ENCODE measurements at places on chromosomes 7 and 10.

DNA sequence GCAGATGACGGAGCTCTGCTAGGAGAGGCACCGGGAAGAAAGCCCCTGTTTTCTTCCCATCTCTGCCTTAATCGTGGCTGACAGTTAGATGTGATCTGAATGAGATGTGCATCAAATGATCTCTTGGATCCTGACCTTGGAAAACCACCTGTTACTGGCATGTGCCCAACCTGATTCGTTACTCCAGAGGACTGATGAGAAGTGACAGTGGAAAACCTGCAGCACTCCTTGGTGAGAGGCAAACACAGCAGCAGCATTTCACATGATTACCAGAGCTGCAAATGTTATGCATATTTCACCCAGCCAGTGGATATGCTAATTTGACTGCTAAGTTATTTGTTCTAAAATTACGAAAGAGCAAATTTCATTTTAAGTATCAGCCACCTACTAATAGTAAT, 95.3 kb downstream of the PTPRN2 start:
- DNase-seq, result peak; percentile 48

- no peak for DNase-seq
Observed at GRCh38 chr10:1382711-1383110, 326.5 kb downstream of the WDR37 start.

DNA sequence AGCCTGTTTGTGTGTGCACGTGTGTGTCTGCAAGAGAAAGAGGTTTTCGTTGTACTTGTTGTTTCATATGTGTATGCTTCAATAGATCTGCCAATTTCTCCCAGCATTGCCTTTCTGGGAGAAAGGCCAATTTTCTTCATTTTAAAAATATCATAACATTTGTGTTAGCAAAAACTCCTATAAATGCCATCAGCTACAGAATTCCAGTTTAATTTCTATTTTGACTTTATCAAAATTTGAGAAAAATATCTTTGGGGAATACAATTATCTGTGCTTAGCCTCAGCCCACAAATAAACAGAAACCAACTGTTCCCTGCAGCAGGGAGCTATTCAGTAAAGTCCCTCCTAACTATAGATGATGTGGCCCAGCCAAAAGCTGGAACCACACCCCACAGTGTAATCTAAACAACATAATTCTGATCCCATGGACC, 68.3 kb upstream of the MGMT start:
- no peak for DNase-seq

- no peak for DNase-seq
Observed at GRCh38 chr7:106622654-106623314, 38.2 kb downstream of the CCDC71L start.

DNA sequence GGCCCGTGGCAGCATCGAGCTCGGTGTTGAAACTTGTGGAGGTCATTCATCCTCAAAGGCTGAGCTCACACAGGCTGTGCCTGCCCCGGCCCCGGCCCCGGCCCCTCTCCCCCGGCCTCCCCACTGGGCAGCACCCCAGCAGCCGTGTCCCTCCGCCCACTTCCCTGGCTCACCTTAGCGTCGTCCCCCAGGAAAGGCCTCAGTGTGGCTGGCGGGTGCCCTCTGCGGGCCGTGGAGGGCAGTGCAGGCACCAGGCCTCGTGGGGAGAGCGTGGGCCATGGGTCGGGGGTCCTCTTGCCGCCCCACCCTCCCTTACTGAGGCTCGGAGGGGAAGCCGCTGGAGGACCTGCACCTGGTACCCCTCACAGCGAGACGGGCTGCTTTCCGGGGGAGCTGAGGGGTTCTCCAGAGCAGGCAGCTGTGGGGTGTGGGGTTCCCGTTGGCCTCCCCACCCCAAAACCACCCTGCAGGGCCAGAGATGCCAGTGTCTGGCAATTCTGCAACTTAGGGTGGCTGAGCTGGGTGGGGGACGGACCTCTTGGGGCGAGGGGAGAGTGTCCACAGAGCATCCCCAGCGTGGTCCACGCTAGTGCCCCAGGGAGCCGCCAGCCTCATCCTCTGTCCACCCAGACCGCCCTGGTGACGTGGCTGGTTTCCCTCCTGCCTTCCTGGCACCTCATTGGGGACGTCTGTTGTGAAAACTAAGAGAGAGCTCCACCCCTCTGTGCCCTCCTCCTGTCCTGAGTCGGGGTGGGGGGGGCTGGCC, 44.2 kb upstream of the DPYSL4 start:
- peak; percentile 59 for DNase-seq

- no peak for DNase-seq
Observed at GRCh38 chr7:135685306-135686084, 23.2 kb downstream of the STMP1 start.

DNA sequence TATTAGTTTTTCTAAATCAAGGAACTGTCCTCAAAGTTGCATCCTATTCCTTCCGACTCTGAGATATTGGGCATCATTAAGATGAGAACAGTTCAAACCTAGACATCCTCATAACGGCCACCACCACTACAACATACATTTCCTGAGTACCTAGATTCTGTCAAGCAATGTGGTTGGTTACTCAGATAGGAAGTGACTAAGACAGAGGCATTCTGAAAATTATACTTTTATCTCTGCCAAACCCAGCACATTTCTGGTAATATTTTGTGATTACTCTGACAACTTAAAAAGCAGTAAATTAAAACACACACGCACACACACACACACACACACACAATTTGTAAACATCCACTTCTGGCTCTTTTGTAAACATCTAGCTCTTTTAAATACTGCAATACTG, 291.2 kb upstream of the MEOX2 start:
- no peak for DNase-seq

DNA sequence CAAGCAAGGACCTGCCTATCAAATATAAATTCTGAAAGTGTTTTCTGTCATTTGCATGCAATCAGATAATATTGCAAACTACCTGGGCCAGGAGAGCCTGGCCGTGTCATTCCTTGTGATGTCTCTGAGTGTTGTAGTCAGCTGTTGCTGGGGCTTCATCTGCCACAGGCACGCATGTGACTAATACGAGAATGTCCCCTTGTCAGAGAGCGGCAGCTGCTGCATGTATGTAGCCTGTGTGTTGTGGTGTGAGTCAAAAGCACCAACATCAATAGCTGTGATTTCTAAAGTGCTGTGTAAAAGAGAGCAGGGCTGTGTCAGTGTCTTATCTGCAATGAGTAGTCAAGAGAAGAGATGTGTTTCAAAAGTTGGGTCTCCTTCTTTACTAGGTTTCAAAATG, 155.4 kb downstream of the POU6F2 start:
- DNase-seq, result no peak

GRCh38 chr10:100567826-100568225, 32.1 kb downstream of the HIF1AN start:
- DNase-seq, result no peak

DNA sequence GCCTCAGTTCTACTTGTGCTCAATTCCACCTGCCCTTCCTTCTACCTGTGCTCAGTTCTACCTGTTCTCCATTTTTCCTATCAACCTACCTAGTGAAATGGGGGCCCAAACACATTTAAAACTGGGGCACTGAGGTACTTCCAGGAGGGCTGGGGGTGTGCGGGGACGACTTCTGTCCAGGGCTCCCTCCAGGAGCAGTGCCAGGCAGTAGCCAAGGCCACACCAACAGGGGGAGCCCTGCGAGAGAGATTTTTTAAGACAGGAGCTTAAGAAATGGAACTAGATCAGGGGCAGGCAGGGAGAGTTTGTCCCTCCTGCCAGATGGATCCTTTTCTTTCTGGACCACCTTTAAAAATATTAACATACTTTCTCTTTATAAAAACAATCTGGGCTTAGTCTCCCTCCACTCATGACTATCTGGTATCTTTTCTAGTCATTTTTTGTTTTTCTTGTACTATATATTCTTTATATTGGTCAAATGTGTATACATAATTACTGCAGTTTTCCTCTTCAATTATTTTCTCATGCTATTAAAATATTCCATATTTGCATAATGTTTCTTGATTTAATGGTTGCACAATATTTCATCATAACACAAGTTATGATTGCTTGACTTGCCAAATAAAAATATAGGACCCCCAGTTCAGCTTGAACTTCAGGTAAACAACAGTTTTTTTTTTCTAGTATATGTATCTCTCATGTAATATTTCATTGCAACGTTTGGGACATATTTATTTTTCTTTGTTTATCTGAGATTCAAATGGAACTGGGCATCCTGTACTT, 47.3 kb upstream of the INSYN2A start:
- no peak for DNase-seq

DNA sequence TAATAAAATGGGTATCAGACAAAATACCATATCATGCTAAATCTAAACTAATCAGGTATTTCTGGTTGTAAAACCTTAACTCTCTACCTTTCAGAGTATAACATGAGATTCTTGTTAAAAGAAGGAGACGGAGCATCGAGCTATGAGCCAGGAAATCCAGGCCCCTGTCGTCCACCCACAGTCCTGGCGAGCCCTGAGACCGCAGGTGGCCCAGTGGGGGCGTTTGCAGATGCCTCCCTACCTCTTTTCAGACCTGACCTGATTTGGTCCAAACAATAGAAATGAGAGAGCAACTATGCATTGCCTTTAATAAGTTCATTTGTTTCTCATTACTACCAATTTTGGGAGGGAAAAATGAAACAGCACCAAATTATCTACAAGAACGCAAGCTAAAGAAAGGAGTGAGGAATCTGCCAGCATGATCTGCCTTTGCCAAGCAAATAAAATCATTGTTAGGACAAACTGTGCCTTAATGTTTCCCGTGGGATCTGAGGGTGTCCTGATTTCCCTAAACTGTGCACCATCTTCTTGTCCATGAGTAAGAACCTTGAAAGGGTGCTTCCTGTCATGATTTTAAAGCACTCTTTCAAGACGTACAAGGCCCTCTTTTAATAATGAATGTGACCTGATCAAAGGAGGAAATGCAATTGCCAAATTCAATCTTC, 166.7 kb downstream of the TCERG1L start:
- DNase-seq, result no peak

DNA sequence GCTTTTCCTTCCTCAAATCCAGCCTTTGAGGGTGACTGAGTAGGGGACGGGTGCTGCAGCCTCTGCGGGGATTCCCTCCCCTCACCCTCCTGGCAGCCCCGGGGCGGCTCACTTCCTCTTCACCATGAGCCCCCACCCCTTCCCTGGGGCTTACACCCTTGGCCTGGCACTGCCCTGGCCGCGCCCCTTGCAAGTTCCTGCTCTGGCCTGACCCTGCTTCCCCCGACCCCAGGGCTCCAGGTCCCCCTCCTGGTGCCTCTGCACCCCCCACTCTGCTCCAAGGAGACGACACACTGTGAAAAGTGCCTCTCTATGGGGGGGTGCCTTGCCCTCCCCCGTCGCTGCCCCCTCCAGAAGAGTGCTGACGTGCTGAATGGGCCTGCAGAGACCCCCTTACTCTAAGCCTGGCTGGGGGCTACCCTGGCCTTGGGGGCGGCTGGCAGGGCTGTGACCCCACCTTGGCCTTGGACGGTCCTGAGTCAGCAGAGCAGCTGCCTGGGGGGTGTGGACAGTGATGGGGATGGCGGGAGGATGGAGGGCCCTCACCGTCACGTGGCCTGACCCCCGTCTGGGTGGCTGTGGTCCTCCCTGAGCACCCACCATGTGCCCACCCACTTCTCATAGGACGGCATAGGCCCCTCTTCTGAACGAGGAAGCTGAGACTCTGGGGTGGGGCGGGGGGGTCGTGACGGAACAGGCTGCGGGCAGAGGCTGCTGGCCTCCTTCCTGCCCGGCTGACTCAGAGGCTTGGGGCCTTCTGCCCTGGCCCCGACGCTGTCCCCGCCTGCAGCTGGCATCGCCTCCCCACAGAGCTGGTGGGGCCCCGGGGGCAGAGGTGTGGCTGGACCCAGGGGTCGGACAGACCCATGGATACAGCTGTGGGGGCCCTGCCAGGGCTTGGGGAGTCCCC, 9.8 kb downstream of the LFNG start:
- no peak for DNase-seq

GRCh38 chr7:2208712-2209111, 24.0 kb downstream of the MAD1L1 start:
- no peak for DNase-seq

DNA sequence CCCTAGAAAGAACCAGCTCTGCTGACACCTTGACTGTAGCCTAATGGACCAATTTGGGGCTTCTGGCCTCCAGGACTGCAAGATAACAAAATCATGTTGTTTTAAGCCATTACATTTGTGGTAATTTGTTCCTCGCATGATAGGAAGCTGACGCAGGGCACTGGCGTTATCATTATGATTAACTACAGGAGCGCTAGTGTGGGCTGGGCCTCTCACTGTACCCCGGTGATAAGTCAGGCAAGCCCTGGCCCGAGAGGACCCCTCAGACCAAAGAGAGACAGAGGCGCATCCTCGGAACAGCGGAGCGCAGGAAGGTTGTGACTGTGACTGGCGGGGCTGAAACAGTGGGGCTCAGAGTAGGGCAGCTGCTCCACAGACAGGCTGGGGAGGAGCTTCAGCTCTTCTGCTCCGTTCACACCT, 150.3 kb upstream of the CHST15 start:
- no peak for DNase-seq

DNA sequence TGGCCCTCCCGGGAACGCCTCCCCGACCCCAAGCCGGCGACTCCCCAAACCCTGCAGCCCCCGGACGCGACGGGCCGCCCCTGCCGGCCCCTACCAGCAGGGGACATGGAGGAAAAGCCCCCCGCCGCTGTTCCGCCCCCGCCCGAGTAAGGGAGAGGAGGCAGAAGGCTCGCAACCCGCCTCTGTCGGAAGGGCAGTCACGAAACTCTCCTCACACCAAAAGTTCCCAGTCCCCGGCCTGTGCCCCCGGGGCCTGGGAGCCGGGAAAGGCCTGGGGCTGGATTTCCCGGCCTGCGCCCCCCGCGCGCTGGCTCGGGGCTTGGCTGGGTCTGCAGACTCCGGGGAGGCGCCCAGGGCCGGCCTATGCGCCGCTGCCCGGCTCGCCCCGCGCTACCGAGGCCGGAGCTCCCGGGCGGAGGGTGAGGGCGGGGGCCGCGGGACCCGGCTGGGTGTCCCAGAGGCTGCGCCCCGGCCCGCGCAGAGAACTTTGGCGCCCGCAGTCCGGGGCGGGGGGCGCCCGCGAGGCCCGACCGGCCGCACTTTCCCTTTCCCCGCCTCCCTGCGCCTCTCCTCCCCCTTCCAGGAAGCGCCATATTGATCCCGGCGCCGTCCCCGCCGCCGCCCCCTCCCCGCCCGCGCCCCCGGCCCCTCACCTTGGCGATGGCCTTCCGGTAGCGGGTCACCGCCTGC, 728 bp downstream of the PARD3 start:
- DNase-seq, result peak; percentile 69

DNA sequence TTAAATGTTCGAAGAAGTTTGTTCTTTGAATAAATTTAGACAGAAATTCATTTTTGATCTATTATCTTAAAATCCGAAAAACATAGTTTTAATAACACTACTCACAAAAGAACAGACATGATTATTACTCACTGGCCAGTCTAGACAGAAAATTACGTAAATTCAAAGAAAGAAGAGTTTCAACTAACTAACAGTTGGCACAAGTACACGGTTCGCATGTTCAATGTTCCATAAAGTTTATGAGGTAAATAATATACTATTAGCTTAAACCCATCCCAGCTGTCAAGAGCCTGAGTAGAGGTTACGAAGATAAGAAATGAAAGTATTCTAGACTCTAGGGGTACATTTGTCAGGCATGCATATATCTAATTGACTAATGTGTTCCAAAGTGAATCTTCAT, 151.8 kb upstream of the ASAH2 start:
- DNase-seq, result no peak

Measured in retina (tissue), 1 donor.